ENCODE measurements at places on chromosomes 6 and 20.
A peak's percentile ranks its signal among the peaks of the same experiment; 100 is the strongest.

DNA sequence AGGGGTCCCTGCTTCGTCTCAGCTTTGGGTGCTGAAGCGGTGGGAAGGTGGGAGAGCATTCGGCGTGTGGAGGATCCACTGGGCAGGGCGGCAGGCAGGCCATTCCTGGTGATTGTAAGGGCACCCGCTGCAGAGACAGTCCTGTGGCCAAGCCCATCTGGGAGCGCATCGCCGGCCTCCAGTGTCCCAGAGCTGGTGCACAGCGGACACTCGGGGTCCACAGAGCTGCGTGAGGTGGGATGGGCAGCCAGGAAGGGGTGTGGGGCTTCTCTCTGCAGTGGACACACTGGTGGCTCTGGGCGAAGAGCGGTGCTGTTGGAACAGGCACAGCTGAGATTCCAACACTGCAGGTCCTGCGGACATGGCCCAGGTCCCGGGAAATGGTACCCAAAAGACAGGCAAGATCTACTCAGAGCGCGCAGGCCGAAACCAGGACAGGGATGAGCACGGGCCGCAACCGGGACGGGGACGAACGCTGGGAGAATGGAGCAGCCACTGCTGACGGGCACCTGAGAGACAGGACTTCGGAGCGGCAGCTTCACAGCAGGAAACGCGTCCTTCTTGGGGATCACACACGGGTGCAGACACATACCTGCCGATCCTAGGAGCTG lies 188.2 kb downstream of the ERMARD start:
- no peak for DNase-seq

- DNase-seq = no peak
Measured at GRCh38 chr6:22099923-22100322, 196.9 kb downstream of the PRL start.

GRCh38 chr20:60883496-60883895 lies 368.6 kb upstream of the CDH4 start:
- no peak for DNase-seq

- no peak for DNase-seq
Measured at GRCh38 chr20:23773579-23773978, 22.8 kb upstream of the CST1 start.

GRCh38 chr6:4906293-4907276 lies 97.3 kb downstream of the RPP40 start:
- DNase-seq = no peak

DNA sequence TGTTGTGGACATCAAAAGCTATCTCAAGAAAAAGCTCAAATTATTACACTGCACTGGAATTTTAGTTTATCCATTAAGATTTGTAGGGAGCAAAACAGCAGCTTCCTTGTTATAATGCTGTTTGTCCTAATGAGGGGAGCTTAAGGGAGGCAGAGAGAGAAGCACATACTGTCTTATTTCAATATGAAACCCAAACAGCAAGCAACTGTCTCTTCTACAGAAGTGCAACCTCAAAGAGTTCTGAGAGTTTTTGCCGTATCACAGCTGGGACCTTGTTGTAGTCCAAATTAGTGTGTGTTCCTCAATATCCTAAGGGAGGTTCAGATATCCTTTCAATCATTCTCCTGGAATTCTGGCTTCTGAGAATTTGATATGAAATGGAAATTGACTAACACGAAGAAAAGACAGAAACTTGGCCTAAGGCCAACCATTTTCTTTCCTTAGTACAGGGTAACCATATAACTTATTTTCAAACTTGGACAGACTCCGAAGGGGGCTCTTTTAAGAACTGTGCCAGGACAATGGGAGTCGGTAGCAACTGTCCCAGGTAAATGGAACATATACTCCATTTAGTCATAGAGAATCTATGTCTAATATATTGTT lies 149.3 kb upstream of the CCN2 start:
- no peak for DNase-seq

DNA sequence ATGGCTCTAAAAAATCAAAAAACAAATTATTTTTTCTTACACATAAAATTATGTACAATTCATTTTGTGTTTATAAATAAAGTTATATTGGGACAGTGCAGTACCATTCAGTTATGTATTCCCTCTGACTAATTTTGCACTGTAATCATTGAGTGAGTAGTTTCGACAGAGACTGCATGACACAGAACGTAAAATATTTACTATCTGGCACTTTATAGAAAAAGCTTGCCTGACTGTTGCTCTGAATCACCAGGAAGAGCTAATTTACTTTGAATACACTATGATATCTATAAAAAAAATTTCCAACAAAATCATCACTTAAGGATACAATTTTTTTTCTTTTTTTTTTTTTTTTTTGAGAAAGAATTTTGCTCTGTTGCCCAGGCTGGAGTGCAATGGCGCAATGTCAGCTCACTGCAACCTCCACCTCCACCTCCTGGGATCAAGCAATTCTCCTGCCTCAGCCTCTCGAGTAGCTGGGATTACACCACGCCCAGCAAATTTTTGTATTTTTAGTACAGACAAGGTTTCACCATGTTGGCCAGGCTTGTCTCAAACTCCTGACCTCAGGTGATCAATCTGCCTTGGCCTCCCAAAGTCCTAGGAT lies 11.0 kb upstream of the KHDC1L start:
- DNase-seq = no peak

DNA sequence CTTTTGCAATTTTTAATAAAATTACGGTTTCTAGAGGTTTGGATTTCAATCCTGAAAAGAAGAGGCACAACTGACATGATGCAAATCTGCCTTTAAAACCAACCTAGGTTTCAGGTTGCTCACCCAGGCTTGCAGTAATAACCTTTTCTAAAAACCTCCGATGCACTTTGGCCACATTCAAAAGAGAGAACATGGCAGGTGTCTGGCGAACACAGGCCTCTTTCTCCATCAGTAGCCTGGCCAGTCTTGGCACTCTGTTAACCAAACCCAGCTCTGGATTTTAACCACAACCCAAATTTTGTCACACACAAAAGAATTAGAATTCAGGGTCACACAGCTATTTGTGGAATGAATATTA lies 55.8 kb upstream of the MAFB start:
- no peak for DNase-seq

- peak; percentile 36 for DNase-seq
Measured at GRCh38 chr6:142746524-142746923, 198.5 kb downstream of the HIVEP2 start.

GRCh38 chr6:168123165-168123911 lies 44.3 kb upstream of the FRMD1 start:
- no peak for DNase-seq

DNA sequence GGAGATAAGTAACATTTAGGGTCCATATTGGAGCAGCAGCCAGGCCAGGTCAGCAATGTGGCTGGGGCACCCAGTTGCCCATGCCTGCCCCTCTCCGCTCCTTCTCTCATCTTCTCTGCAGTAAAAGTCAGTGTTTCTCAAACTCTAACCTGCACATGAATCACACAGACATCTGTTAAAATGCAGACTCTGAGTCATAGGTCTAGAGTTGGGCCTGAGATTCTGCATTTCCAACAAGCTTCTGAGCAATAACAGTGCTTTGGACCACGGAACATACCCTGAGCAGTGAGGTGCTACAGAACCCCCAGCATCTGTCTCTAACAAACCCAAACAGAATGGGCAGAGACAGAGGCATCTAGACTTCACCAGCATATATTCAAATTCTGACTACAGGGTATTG lies 10.1 kb downstream of the PHF10 start:
- DNase-seq = no peak

DNA sequence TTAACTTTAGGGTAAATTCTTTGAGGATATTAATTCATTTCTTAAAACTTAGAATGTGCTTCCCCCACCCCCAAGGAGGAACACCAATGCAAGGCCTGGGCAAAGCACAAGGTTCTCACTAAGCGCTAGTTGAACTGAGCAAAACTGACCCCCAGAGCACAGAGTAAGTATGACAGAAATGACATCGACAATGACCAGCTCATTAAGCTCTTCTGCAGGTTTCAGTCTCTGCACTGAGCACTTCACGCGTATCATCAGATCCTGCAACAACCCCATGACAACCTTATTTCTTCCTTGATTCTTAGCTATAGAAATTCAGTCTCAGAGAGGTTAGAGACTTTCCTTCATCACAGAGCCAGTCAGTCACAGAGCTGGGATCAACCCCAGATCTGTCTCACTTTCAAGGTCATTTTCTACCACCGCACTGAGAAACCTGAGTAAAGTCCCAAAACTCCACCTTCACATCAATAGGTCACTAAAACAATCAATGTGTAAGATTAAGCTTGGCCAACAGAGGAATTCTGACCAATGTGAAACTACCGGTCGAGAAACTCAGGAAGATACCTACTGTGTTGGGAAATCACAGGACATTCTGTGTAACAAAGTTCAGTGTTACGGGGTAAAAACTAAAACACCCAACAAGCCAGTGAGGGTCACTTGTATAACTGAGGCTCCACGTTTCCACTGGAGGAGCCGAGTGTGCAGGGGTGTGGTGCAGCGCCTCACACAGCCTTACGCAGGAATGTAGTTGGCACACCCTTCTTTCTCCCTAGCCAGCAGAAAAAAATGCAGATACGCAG lies 129.0 kb upstream of the FOXQ1 start:
- no peak for DNase-seq

GRCh38 chr6:156780102-156780641 lies 3.0 kb downstream of the ARID1B start:
- no peak for DNase-seq

- DNase-seq = no peak
Measured at GRCh38 chr20:53773792-53774401, 180.3 kb upstream of the ZNF217 start.

DNA sequence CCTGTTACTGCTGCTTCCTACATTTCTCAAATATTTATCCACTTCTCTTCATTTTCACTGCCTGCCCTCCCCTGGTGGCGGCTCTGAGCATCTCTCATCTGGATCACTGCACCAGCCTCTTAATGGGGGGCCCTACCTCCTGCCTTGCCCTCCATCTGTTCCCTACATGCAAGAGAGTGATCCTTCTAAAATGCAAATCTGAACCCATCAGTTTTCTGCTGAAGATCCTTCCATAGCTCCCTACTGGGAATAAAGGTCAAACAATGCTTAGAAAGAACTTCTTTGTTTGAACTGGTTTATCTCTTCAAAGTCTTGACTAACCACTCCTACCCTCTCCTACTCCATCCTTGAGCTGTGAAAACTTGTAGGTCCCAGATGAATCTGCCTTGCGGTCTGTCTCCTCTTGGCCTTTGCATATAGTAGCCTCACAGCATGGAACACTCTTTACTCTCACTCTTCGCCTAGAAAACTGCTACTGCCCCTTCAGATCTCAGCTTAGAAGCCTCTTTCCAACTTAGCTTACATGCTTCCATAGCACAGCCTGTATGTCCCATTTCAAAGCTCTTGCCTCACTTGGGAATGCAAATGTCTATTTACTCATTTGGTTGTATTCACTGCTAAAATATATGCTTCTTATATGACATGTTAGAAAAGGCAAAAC lies 119.3 kb downstream of the QRSL1 start:
- no peak for DNase-seq

DNA sequence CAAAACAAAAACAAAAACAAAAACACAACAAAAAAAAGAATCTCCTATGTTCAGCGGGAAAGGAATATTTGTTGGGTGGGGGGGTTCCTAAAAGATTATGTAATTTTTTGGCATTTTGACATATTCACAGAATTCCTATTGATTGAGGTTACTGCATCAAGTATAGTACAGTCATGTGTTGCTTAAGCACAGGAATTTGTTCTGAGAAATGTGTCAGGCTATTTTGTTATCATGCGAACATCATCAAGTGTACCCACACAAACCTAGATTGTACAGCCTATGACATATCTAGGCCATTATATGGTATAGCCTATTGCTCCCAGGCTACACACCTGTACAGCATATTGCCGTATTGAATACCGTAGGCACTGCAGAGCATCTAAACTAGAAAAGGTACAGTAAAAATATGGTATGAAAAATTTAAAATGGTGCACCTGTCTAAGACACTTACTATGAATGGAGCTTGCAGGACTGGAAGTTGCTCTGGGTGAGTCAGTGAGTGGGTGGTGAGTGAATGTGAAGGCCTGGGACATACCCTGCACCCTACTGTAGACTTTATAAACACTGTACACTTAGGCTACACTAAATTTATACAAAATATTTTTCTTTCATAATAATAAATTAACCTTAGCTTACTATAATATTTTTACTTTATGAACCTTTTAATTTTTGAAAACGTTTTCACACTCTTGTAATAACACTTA lies 110.6 kb downstream of the CDKAL1 start:
- DNase-seq = no peak

DNA sequence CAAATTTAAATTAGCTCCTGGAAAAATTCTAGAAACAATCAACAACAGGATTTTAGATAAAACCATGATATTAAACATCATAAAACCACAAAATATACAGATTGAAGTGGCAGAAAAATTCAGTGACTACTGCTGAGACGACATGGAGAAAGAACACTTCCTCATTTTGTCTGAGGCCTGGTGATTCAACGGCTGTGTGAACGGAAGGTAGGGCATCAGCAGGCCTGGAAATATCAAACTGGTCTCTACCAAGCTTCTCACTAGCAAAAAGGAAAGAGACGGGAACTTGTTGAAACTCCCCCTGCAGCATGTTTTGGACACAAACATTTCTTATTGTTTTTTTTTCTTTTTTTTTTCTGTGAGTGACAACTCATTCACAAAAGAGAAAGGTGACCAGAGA lies 58.0 kb upstream of the AHI1 start:
- DNase-seq = no peak

DNA sequence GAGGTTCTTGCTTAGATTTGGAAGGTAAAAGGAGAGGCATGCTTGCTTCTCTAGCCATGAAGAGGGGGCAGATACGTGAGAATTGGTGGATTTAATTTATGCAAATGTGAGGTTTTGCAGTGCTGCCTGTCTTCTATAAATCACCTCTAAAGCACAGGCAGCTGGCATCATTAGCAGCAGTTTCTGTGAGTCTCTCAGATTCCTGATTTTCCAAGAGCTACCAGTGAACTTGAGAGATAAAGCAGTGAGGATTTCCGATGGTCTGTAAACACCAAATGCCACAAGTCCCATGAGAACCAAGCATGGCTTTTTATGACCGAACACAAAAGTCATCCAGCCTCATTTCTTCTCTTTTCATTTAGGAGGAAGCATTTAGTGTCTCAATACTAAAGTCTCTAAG lies 3.2 kb upstream of the SIRPB2 start:
- no peak for DNase-seq

DNA sequence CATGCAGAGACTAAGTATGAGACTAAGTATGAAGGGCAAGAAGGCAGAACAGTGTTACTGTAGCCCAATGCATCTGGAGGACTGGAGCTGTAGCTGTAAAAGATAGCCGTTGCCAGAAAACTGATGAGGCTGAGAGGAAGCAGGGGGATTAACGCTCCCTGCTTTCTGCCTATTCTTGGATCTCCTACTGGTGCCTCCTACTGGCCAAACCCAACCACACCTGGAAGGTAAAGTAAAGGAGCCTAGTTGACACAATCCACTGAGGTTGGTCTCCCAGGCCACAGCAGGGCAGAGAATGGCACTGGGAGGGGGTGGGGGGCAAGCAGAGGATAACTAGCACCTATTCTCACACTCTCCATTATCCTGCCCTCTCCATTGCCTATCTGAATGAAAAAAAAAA lies 105.0 kb upstream of the MRPS10 start:
- DNase-seq = no peak

Measured in endothelial cell (in vitro differentiated cells).